Activated naive CD8-positive, alpha-beta T cell treated with anti-CD3 and anti-CD28 coated beads for 36 hours (primary cell): ENCODE measurements at places on chromosomes 2 and 18.
A peak's percentile ranks its signal among the peaks of the same experiment; 100 is the strongest.

DNA sequence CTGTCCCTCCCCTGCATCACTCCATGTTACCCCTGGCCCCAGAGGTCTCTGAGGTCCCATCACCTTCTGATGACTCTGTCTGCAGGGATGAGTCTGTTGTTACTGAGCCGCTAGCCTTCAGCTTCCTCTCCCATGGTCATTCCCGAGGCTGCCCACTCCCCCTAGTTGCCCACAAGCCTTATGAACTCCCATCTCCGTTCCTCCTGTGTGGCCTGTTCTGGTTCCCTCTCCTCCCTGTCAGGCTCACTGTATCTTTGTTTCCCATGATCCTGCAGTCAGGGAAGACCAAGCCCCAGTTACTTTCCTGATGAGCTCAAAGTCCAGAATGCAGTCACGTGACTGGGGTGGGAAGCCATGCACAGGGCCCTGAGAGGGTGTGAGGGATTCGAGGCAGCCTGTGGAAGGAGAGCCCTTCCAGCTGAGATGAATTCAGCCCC, 39.5 kb downstream of the INPP4A start:
- H3K4me3 ChIP-seq, result peak overlapping the region; percentile 56
- peaks cover 4% of the 10 kb centered on the region for H3K36me3 ChIP-seq
- peak overlapping the region; percentile 85 for H3K27ac ChIP-seq
- H3K4me1 ChIP-seq, result peaks cover 97% of the 10 kb centered on the region
- no peak for DNase-seq

- no peaks in the 10 kb centered on the region for H3K36me3 ChIP-seq
- no peaks in the 10 kb centered on the region for H3K27me3 ChIP-seq
- H3K4me1 ChIP-seq, result peaks cover 15% of the 10 kb centered on the region
- no peak for DNase-seq
- no peak overlapping the region for H3K27ac ChIP-seq
- no peak overlapping the region for H3K4me3 ChIP-seq
Observed at GRCh38 chr2:161946489-161947107, 127.4 kb downstream of the DPP4 start.

- peak overlapping the region; percentile 62 for H3K4me3 ChIP-seq
- H3K27ac ChIP-seq, result peak overlapping the region; percentile 84
- peak; percentile 74 for DNase-seq
- H3K27me3 ChIP-seq, result no peaks in the 10 kb centered on the region
Observed at GRCh38 chr2:62313449-62314227, 117.7 kb downstream of the B3GNT2 start.

DNA sequence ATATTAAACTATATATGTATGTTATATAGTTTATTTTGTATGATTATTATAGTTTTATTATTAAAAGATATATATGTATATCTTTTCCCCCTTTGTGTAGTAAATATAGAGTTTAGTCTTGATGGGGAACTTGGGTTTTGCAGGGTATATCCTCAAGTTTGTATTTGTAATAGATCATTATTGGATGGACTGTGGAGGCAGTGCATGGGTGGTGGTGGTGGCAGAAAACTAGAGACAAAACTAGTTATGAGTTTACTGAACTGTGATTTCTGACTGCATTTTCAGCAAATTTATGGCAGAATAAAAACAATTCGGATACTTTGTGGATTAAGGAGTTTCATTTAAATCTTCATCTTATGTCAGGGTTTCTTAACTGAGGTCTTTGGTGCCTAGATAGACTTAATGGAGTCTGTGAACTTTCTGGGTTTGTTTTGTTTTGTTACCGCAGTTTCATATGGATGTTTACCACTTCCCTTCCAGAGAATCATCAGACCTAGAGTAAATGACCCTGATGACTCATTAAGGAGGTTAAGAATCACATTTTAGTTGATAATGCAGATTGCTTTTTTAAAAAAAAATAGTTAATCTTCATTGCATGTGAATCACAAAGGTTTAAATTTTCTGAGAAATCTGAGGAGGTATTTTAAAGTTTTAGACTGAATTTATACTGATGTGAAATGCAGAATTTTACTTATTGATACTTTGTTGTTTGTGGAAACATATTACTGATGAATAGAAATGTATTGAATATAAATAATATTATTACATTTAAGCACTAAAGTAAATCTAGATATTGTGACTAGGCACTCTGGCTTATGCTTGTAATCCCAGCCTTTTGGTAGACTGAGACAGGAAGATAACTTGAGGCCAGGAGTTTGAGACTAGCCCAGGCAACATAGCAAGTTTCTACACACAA, 14.5 kb downstream of the EPC2 start:
- no peak for DNase-seq
- H3K4me1 ChIP-seq, result peaks cover 66% of the 10 kb centered on the region
- H3K27ac ChIP-seq, result peak overlapping the region; percentile 18
- no peaks in the 10 kb centered on the region for H3K27me3 ChIP-seq
- peak overlapping the region; percentile 25 for H3K4me3 ChIP-seq

GRCh38 chr2:217743966-217744761, 258.6 kb downstream of the TNS1 start:
- H3K27ac ChIP-seq, result no peak overlapping the region
- no peak for DNase-seq
- H3K4me3 ChIP-seq, result no peak overlapping the region
- H3K4me1 ChIP-seq, result peaks cover 6% of the 10 kb centered on the region
- H3K36me3 ChIP-seq, result peaks cover 3% of the 10 kb centered on the region
- no peaks in the 10 kb centered on the region for H3K27me3 ChIP-seq

DNA sequence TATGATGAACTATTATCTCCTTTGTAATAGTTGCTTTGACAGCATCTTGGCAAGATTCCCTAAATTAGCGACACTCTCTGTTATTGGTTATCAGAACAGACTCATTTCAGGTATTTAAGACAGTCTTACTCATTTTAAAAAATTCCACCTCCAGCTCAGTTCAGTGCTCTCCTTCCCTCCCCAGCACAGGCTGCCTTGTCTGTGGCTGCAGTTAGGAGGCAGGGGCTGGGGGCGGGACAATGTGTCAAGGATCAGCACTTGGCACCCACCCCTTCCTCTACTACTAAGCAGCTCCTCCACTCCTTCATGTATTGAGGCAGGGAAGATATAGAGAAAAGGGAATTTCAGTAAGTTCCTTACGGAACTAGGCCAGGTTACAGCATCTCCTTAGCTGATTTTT, 85.0 kb downstream of the VSNL1 start:
- H3K27me3 ChIP-seq, result peaks cover 16% of the 10 kb centered on the region
- peaks cover 5% of the 10 kb centered on the region for H3K4me1 ChIP-seq
- H3K27ac ChIP-seq, result no peak overlapping the region
- DNase-seq, result no peak
- no peak overlapping the region for H3K4me3 ChIP-seq

- no peak for DNase-seq
- H3K36me3 ChIP-seq, result no peaks in the 10 kb centered on the region
- no peak overlapping the region for H3K27ac ChIP-seq
- H3K4me3 ChIP-seq, result no peak overlapping the region
- H3K4me1 ChIP-seq, result no peaks in the 10 kb centered on the region
- H3K27me3 ChIP-seq, result no peaks in the 10 kb centered on the region
Observed at GRCh38 chr2:128640166-128640844, 321.6 kb upstream of the HS6ST1 start.

DNA sequence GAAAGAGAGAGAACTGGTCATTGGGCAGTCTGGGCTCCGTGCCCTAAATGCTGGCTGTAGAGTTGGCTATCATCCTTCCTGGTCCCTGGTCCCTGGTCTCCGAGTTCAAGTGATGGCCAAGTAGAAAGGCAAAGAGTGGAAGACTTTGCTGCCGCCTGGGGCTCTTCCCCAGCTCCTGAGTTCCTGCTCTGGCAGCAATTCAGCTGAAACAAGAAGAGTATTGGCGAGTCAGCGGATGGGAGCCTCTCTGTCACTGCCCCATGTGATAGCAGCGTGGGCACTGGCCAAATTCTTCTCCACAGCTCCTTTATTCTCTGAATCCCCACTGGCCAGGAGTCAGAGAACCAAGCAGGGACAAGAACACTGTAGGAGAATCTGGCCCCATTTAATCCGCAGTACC, 351.0 kb upstream of the POU3F3 start:
- H3K4me3 ChIP-seq, result no peak overlapping the region
- no peak overlapping the region for H3K27ac ChIP-seq
- H3K36me3 ChIP-seq, result no peaks in the 10 kb centered on the region
- DNase-seq, result no peak
- no peaks in the 10 kb centered on the region for H3K4me1 ChIP-seq

GRCh38 chr2:9095226-9095625, 91.7 kb upstream of the MBOAT2 start:
- H3K27ac ChIP-seq, result no peak overlapping the region
- H3K36me3 ChIP-seq, result no peaks in the 10 kb centered on the region
- no peak for DNase-seq
- peaks cover 10% of the 10 kb centered on the region for H3K4me1 ChIP-seq
- H3K4me3 ChIP-seq, result no peak overlapping the region
- H3K27me3 ChIP-seq, result peaks cover 43% of the 10 kb centered on the region

- DNase-seq, result no peak
- peak overlapping the region; percentile 50 for H3K4me3 ChIP-seq
- H3K4me1 ChIP-seq, result peaks cover 81% of the 10 kb centered on the region
- peak overlapping the region; percentile 97 for H3K27ac ChIP-seq
- H3K36me3 ChIP-seq, result peaks cover 82% of the 10 kb centered on the region
Observed at GRCh38 chr2:216119146-216119545, 10.0 kb downstream of the XRCC5 start.

GRCh38 chr2:113277474-113278072, 1.1 kb downstream of the PAX8 start:
- no peak overlapping the region for H3K27ac ChIP-seq
- peaks cover 20% of the 10 kb centered on the region for H3K4me1 ChIP-seq
- H3K27me3 ChIP-seq, result peaks cover 67% of the 10 kb centered on the region

GRCh38 chr18:59926131-59926530, 26.3 kb downstream of the PMAIP1 start:
- H3K4me1 ChIP-seq, result peaks cover 41% of the 10 kb centered on the region
- DNase-seq, result no peak
- H3K4me3 ChIP-seq, result no peak overlapping the region
- H3K27ac ChIP-seq, result peak overlapping the region; percentile 73
- peaks cover 20% of the 10 kb centered on the region for H3K27me3 ChIP-seq

DNA sequence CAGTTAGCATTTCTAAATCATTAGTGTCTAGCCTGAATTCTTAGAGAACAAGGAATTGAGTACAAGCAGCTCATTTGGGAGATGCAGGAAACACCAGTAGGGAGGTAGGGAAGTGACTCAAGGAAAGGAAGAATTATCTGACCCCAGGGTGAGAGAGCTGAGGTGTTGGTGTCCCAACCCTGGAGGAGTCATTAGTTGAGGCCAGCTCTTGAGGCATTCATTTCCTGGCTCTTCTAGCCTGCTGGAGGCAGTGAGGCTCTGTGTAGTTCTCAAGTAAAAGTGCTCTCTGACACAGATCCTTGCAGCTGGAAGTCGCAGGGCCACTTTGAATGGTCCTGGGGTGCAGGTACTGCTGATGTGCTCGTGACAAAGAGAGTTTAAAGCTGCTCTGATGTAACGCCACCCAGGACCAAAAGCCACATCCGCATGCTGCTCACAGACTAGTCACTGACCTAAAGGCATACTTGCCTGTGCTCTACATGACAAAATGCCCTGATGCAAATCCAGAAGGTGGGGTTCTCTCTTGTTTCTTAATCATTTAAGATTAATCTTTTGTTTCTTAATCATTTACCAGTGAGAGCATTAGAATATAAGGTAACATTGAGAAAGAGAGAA, 299.5 kb upstream of the LYPD1 start:
- no peaks in the 10 kb centered on the region for H3K36me3 ChIP-seq
- H3K27me3 ChIP-seq, result no peaks in the 10 kb centered on the region
- no peak for DNase-seq
- H3K27ac ChIP-seq, result no peak overlapping the region
- no peaks in the 10 kb centered on the region for H3K4me1 ChIP-seq

- peak; percentile 66 for DNase-seq
- peak overlapping the region; percentile 80 for H3K4me3 ChIP-seq
- H3K27ac ChIP-seq, result peak overlapping the region; percentile 92
- H3K36me3 ChIP-seq, result peaks cover 48% of the 10 kb centered on the region
Observed at GRCh38 chr2:241109210-241110088, 7.4 kb upstream of the MTERF4 start.

DNA sequence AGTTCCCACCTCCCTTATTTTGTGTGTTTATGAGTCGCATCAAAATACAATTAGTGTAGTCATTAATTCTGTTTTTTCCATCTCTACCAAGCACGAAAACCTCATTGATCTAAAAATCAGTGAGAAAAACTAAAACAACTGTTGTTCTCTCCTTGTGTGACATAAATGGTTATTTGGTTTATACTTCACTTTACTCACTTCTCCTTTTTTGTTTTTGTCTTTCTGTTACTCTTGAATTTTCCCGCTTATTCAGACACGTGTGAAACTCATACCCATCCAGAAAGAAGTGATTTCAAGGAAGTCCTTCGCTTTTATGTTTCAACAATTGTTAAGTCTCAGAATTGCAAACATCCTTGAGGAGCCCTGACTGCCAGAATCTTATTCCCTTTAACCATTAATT, 121.6 kb downstream of the EML6 start:
- no peaks in the 10 kb centered on the region for H3K27me3 ChIP-seq
- no peak for DNase-seq
- H3K36me3 ChIP-seq, result no peaks in the 10 kb centered on the region
- H3K4me3 ChIP-seq, result no peak overlapping the region

GRCh38 chr2:601387-601698, 75.9 kb downstream of the TMEM18 start:
- no peaks in the 10 kb centered on the region for H3K36me3 ChIP-seq
- no peak for DNase-seq
- H3K27me3 ChIP-seq, result no peaks in the 10 kb centered on the region
- H3K27ac ChIP-seq, result no peak overlapping the region
- H3K4me3 ChIP-seq, result no peak overlapping the region

- no peaks in the 10 kb centered on the region for H3K4me1 ChIP-seq
- no peak overlapping the region for H3K27ac ChIP-seq
- H3K4me3 ChIP-seq, result no peak overlapping the region
- peaks cover 1% of the 10 kb centered on the region for H3K36me3 ChIP-seq
Observed at GRCh38 chr18:45538444-45538843, 76.8 kb upstream of the SLC14A2 start.

DNA sequence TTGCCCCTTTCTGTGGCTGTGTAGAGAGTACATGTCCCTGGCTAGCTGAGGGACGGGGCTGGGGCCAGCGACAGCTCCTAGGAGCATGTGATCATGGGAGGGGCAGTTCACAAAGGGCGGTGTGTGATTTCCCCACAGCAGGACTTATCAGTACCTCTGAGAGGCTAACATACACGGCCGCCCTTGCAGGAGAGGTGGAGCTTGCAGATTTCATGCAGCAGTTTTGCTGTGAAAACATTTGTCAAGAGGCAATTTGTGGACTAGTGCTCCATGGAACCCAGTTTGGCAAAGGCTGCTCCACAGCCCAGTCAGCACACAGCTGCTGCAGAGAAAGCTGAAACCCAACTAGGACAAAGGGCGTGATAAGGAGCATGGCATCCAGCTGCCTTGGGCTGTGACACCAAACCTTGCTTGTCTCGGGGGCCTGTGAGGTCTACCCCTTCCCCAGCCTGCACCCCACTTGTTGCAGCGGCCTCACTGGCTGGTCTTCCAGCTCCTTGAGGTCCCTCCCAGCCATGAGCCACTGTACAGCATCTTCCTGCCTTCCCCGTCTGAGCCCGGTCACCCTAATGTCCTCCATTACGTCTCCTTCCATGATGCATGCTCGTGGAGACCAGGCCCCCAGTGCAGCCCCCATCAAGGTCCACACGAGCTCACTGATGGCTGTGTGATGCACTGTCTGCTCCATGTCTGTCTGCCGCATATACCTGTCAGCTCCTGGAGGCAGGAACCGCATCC, 121.4 kb upstream of the HDAC4 start:
- peaks cover 3% of the 10 kb centered on the region for H3K4me1 ChIP-seq
- H3K27me3 ChIP-seq, result no peaks in the 10 kb centered on the region
- H3K27ac ChIP-seq, result no peak overlapping the region
- no peaks in the 10 kb centered on the region for H3K36me3 ChIP-seq
- no peak for DNase-seq
- H3K4me3 ChIP-seq, result no peak overlapping the region

GRCh38 chr2:6650311-6650710, 215.4 kb downstream of the CMPK2 start:
- H3K4me1 ChIP-seq, result no peaks in the 10 kb centered on the region
- no peak for DNase-seq
- H3K4me3 ChIP-seq, result no peak overlapping the region
